ENCODE measurements at places on chromosomes 2 and 18. TPM values are rescaled to one million over a fixed set of nuclear protein-coding genes. Genes with fewer than 3 reads are reported as not detected.

Gene SELENOI
- 59.3 TPM for total RNA-seq

GRCh38 chr2:96500385-96501066 lies 4.6 kb downstream of the NEURL3 start:
- peak; percentile 41 for DNase-seq

DNA sequence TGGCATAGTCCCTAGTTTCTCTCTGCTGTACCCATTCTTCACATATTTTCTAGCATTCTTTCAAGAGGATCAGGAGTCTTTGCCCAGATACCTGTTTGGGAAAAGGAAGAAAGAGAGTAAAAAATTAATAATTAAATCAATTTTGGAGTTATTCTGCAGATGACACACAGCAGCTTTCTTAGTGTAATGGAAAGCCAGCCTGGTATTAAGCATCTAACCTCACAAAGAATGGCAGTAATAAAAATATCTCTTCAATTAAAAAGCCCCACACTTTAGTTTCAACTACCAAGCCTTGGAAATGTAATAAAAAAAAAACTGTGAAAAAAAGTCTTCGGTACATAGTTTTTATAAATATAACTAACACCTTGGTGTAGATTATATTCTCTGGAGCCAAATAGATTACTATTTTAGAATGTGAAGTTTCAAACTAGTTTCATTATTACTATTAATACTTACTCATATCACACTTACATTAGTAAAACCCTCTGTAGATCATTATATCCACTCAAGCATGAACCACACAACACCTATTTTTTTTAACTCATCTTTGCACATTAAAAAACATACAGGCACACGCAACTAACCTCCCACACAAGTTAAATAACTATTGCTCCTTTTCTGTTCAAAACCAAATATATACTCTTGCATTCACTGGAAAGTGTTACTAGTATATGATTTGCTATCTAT lies 90.9 kb downstream of the GPD2 start:
- DNase-seq: no peak

GRCh38 chr2:61405813-61406212 lies 65.1 kb downstream of the USP34 start:
- no peak for DNase-seq

- no peak for DNase-seq
Measured at GRCh38 chr18:14941792-14942191, 193.8 kb downstream of the ANKRD30B start.

DNA sequence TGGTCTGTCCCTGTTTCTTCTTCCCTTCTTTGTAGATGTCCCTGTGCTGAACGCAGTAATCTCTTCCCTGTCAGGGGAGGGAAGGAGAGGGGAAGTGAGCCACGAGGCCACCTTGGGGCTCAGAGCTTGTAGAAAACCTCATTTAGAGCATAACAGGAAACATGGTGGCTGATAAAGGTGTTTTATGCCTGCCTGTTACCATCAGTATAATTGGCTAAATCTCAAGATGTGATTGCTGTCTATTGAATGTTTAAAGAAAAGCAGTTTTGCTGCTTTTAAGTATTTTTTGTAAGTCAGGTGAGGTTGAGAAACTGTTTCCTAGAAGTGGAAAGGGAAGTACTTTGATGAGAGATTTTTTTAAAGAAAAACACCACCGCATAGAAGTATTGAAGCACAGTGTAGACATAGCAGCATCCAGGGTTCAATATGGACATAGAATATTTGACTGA lies 59.7 kb upstream of the PDK1 start:
- no peak for DNase-seq

DNA sequence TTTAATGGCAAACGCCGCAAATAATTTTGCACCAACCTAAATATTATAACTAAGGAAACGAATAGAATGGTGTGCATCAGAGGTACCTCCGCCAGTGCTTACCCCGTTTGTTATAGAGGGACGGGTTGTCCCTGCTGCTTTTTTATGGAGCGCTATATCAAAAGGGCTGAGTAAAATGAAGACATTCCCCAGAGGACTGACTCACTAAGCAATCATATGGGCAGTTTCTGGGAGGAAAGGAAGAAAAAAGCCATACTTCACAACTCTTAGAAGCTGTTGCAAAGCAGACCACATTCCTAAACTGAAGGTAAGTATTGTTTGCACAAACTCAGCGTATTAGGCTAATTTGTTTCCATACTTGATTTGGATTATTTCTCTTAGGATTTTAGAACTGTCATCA lies 12.9 kb downstream of the ID2 start:
- no peak for DNase-seq

DNA sequence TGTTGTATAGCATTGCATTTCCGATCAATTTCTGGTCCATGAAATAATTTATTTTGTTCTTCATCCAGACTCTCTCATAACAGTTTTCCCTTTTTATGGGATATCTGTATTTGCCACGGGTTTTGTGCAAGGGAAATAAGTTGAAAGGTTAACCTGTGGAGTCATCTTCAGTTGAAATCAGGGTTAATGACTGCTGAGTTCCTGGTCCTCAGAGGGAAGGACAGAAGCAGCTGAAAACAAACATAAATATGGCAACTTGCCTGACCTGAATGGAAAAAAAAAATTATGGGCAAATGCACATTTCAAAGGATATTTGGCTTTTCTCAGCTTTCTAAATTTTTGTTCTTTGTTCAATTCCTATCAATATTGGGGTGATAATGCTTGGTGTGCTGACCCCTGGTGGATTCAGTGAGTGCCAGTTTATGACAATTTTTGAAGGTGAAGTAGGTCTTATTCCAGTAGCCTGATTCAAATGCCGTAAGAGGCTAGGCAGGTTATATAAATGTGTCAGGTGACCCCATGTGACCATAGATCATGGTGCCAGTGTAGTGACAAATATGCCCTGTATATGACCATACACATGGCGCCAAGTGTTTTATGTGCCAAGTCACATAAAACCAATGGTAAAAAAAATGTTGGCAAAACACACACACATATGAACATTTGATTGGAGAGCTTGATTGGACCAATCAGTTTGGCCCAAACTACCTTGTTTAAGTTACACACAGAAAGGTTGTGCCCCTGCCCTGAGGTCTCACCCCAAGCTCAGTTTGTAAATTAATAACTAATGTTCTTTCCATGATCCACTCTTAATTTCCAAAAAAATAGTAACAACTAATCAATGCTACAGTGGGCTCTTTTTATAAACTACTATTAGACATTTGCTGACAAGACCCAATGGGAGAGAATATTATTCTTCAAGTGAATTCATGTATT lies 47.6 kb upstream of the FAM124B start:
- DNase-seq: peak; percentile 56

DNA sequence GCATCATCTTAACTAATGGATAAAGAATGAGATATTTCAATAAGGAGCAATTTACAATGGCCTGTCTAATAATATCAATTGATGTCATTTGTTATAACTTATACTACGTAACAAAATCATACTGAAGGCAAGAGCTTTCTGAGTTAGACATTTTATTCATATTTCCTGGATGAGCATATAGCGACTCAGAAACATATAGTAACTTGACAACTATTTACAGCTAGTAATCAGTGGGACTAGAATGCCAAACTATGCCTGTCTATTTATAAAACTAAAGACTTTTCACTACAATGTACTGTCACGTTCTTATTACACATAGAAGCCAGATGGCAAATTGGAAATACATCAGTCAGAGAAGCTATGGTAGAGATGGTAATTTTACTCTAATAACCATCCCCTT lies 766.2 kb upstream of the TMEFF2 start:
- DNase-seq: no peak

Measured in endodermal cell (in vitro differentiated cells).